ENCODE measurements at places on chromosomes 12 and 14.

- no peak for DNase-seq
Measured at GRCh38 chr14:38873941-38874612, 229.0 kb downstream of the SEC23A start.

GRCh38 chr12:115973066-115973465 is 304.4 kb downstream of the MED13L start:
- DNase-seq, result no peak

- no peak for DNase-seq
Measured at GRCh38 chr14:73364559-73364958, 93.8 kb downstream of the NUMB start.

DNA sequence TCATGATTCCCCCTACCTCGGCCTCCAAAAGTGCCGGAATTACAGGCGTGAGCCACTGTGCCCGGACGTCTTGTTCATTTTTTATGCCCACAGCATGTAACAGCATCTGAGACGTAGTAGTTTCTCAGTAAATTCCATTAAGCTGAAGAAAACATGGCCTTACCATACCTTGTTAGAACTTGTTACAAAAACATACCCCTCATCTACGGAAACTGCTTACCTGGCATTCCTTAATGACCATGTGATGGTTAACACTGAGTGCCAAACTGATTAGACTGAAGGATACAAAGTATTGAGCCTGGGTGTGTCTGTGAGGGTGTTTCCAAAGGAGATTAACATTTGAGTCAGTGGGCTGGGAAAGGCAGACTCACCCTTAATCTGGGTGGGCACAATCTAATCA is 186.8 kb downstream of the CEP128 start:
- no peak for DNase-seq
